ENCODE measurements at places on chromosomes 11 and 22. TPM values are rescaled to one million over a fixed set of nuclear protein-coding genes. Genes with fewer than 3 reads are reported as not detected.

DNA sequence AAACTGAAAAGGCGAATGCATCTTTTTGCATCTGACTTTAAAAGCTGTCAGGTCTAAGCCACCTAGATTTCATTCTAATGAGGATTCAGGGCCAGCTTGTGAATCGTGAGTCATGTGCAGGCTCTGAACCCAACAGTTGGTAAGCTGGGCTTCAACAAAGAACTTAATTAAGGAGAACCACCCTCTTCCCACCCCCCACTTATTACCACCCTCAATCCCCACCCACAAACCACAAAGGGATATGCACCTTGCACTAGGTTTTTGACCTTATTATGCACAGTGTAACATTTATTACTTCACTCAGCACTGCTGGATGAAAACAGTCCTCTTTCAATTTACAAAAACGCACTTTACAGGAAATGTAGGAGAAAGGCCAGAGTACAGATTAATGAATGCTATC, 94.1 kb upstream of the LIN7C start:
- no peak for DNase-seq

DNA sequence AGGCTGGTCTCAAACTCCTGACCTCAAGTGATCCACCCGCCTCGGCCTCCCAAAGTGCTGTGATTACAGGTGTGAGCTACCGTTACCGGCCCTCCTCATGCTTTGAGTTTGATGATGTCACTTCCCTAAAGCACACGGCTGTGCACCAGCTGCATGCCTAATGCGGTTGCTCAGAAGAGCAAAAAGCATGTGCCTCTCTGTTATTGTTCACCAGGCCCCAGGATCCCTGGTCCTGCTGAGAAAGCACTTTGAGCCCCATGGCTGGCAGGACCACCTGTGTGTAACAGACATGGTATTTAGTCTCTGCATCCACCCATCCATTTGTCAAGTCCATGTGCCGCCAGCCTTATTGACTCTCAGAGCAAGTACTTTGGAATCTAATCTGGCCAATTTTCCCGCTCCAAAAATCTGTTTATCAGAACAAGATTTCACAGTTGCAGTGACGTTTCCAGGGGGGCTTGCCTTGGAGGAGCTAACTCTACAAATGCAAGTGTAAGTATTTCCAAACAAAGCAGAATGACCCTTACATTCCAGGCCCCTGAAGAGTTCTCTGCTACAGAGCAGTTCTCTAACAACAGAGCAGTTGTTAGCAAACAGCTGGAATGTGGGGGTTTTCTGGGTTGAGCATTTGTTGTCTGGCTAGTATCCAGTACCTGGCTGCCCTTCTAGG, 89.4 kb downstream of the LDLRAD3 start:
- DNase-seq: no peak

- no peak for DNase-seq
Observed at GRCh38 chr11:133476570-133477250, 55.6 kb downstream of the OPCML start.

- DNase-seq: no peak
Observed at GRCh38 chr22:45548247-45548840, 45.7 kb downstream of the FBLN1 start.

LRRC10B gene
- polyA plus RNA-seq: 2.0 TPM

FREY1 gene
- 0.21 TPM for polyA plus RNA-seq

MPZL3 gene
- 8.4 TPM for polyA plus RNA-seq

ATM gene
- 93.4 TPM for polyA plus RNA-seq

MGAT3 gene
- 8.5 TPM for polyA plus RNA-seq

Data from right lung (tissue), 10 donors.